Left colon (tissue), 2 donors: ENCODE measurements at places on chromosomes 2 and 18. TPM values are rescaled to one million over a fixed set of nuclear protein-coding genes. Genes with fewer than 3 reads are reported as not detected.
A peak's percentile ranks its signal among the peaks of the same experiment; 100 is the strongest.

DNA sequence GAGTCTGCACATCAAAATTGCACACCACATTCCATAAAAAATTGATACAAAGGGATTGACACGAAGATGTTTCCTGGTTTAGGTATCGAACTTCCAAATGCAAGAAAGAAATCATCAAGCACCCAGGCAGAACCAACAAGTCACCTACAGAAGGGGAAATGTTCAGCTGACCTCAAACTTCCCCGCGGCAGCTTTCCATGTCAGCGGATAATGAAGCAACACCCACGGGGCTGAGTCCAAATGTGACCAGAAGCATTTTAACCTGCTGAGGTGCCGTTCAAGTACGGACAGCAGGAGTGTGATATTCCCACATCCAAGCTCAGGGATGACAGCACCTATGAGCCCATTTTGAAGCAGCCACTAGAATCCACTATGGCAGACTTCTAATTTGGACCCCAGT lies 124.9 kb downstream of the GALNT14 start:
- no peak for DNase-seq

DNA sequence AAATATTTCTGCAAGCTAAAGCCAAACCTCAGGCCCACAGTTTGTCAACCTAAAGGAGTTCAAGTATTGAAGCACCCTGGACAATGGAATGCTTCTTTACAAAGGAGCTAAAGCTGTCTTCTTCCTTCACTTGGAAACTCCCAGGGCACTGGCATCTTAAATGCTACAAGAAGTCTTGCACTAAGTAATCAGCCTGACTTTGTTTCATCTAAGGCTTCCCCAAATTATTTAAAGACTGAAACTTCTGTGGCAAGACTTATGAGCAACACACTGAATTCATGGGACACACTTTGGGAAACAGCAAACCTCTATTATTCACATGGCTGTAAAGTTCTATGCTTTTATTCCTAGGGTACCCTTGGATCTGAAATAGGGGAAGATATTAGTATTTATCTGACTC lies 14.7 kb downstream of the PID1 start:
- DNase-seq = no peak

- DNase-seq = peak; percentile 62
Measured at GRCh38 chr2:88747990-88748389, 56.5 kb downstream of the RPIA start.

Gene BOLL
- not detected for total RNA-seq

Gene SH3RF3
- total RNA-seq = 2.7 TPM

GRCh38 chr2:129724021-129724757 lies 255.3 kb upstream of the RAB6C start:
- no peak for DNase-seq

Gene TMEM18
- 17.7 TPM for total RNA-seq

GRCh38 chr2:200077210-200077650 lies 121.8 kb downstream of the MAIP1 start:
- no peak for DNase-seq
